ENCODE measurements at places on chromosomes 7 and 10.

- no peak for ATAC-seq
These were observed 21.2 kb downstream of the PRKCQ start for GRCh38 chr10:6558759-6559461.

DNA sequence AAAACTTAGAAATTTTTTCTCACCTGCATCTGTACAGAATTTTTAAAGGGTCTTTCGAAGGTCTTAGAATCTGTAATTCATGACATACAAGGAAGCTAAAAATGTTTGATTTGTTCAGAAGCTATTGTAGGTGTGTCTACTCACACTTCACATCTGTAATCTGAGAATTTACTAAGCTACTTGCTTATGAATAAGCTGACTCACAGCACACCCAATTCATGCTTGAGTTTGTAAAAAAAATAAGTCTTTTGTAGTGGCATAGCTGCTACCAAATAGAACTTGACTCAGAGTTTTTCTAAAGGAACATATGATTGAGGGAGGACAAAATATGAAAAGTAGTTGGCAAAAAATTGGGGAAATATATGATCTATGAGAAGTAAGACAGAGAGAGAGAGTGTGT, 12.7 kb upstream of the AGR2 start:
- no peak for ATAC-seq

DNA sequence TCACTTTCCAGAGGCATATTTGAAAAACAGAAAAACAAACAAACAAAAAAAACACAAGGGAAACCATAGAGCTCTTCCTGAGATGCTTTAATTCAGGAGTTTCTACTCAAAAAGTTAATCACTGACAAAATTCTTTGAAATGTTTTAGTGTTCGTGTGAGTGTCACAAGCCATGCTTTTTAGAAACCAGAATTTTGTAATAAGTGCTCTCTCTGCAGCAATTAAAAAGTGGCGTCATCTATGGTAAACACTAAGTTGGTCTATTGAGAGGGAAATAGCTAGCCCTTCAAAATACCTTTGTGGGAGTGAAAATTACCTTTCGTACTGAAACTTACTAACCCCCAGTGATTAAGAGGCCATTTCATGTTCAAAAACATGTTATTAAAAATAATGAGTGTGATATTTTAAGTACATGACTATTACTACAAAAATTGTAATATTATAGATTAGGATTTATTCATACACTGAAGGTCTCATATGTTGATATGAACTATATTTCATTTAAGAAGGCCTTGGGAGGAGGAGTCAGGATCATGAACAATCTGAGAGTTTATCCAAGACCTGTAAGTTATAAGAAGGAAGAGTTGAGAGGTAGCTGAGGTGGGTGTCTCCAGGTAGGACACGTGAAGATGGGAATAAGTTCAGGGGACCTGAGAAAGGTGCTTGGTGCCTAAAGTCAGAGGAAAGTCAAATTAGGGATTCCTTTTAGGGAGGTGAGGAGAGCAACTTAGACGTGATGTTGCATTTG, 94.6 kb downstream of the PPP1R9A start:
- ATAC-seq: no peak

DNA sequence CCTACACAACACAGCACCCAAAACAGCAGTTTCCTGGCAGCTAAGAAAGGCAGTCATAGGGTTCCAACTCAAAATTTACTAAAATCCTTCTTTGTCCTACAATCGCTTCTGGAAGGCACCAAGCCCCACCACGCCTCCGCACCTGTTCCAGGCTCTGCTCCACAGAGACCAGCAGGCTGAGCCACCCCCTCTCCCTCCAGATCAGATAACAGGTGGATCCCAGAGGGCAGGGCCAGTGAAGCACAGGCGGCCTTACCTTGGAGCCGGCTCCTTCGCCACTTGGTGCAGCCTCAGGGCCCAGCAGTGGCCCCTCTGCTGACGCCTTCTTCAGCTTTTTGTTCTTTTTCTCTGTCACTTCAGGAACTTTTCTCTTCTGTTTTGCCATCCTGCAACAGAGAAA, 33.0 kb downstream of the ZFAND2A start:
- ATAC-seq: no peak

DNA sequence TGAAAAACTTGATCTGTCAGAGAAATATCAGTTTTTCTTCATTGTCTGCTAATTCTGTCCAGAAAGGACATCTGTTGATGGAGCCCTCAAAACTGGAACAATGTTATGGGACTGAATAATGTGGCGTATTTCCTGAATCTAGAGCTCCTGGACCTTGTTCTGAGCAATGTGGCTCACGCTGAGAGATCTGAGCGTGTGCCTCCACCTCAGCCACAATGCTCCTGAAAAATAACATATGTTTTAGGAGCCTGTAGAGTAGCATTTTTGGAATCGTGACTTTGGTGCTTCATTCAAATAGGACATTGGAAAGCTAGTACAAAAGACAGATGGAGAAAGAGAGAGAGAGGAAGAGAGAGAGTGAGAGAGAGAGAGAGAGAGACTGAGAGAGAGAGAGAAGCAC, 110.3 kb downstream of the BMPER start:
- ATAC-seq: no peak

DNA sequence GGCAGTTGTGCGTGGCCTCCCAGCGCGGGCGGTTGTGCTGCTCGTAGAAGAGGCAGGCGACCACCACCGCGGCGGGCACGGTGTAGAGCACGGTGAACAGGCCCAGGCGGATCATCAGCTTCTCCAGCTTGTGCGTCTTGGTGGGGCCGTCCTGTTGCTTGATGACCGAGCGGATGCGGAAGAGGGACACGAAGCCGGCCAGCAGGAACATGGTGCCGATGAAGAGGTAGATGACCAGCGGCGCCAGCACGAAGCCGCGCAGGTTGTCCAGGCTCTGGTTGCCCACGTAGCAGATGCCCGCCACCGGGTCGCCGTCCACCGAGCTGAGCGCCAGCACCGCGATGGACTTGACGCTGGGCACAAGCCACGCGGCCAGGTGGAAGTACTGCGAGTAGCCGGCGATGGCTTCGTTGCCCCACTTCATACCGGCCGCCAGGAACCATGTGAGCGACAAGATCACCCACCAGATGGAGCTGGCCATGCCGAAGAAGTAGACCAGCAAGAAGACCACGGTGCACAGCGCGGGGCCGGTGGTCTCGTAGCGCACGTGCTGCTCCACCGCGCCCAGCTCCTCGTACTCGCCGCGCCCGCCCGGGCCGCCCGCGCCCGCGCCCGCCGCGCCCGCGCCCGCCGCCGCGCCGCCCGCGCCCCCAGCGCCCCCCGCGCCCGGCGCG, 2.2 kb downstream of the FZD8 start:
- ATAC-seq: no peak
